ENCODE measurements at places on chromosomes 6 and 20.

- DNase-seq: peak; percentile 89
Measured at GRCh38 chr6:16432075-16433032, 194.0 kb downstream of the GMPR start.

DNA sequence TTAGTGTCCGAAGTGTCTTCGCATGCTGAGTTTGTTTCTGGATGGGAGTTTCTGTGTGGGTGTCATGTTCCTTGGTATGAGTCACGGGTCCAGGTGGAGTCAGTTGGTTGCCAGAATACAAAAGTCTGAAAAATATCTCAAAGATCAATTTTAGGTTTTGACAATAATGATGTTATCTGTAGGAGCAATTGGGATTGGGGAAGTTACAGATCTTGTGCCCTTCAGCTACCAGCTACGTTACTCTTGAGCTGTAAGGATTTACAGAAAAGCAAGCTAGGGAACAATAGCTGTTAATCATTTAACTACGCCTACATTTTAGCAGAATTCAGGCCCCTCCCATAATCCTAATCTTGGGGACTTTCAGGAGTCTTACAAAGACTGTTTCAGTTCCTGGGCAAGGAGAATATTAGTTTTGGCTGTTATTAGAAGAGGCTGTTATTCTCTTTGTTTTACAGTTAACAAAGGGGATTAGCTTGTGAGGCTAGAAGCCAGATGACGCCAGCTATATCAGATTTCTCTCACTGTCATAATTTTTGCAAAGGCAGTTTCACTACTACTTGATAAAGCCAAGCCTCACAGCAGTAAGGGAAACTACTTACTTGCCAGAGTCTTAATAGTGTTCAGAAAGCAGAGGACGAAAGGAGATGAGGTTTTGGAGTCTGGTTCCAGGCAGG, 15.4 kb upstream of the SLC22A16 start:
- no peak for DNase-seq

DNA sequence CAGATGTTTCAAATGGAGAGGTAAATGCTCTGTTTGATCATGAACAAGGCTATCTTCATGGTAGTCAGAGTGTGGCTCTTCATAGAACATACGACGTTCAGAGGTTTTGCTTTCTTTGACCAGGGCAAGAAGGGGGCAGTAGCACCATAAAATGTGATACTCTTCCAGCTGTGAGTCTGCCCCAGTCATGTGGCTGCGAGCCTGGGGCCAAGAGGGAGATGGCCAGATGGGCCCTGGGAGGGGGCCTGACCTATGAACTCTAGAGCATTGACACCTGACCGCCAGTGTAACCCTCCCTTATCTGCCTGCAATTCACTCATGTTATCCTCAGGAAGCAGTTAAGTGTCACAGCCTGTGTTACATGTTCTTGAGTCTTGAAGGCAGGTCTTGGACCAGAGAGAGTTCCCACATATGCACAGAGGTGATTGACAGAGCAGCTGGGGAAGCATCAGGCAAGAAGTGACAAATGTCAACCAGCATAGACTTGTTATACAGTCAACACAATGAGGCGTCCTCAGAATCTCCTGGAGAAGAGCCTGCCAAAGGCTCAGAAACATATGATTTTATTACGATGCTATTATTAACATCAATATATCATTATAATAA, 55.0 kb downstream of the SCML4 start:
- no peak for DNase-seq

DNA sequence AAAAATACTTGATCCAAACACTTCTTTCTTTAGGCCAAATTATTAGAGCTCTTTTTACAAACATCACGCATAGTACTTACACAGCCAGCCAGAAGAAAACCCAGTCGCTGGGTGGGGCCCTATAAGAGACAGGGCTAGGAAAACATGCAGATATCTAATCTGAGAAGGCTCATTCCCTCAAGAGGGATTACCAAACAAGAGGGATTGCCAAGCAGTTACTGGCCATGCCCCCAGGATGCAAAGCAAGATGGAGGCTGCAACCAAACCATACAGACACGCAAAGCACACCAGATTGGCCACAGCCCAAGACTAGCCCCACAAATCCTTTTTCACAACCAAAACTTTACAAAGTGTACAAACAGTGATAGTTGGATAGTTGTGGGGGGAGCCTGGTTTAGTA, 1235.4 kb upstream of the GJE1 start:
- no peak for DNase-seq

DNA sequence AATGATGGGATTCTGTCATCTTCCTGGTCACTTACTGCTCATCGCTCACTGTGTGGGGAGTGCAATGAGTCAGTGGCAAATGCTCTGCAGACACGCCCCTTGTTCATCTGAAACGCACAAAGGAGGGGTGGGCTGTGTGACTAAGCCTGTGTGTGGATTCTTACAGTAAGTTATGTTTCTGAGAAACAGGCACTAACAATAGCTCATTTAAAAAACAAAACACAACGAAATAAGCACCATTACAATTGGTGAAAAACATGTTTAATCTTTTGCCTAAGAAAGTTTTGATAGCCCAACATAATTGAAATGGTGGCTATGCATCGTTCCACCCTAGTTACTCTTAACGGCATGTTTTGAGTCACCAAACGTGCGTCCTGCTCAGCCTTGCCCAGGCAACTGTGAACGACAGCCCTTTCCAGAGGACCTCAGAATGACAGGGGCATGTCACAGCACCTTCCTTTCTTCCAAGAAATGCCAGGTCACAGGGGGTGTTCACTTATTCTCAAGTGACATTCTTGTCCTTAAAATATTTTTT, 118.4 kb upstream of the SGK1 start:
- DNase-seq: peak; percentile 86

- no peak for DNase-seq
Measured at GRCh38 chr20:3071610-3072529, at the start of gene OXT. TSS of gene OXT (plus strand) at chr20:3071620. CDS start at chr20:3071656, 36 bp downstream.

- DNase-seq: no peak
Measured at GRCh38 chr20:42857446-42857845, 332.3 kb downstream of the PTPRT start.

- peak; percentile 40 for DNase-seq
Measured at GRCh38 chr6:132007474-132008190, 56.5 kb upstream of the CCN2 start.

DNA sequence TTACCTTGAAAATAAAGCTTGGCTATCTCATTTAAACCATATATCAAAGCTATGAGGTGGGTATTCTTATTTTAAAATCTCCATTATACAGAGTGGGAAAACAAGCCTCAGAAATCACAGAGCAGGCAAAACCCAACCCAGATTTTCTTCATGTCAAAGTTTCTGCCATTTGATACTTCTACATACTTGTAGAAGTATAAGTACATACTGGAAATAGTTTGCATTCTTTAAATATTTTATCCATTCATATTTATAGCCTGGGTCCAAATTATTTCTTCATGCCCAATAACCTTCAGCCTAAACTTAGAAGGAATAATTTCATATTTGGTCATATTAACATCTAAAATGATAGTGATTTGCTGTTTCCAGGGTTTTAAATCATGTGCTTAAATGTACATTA, 61.8 kb downstream of the MLIP start:
- DNase-seq: no peak
